ENCODE measurements at places on chromosomes 4 and X.

DNA sequence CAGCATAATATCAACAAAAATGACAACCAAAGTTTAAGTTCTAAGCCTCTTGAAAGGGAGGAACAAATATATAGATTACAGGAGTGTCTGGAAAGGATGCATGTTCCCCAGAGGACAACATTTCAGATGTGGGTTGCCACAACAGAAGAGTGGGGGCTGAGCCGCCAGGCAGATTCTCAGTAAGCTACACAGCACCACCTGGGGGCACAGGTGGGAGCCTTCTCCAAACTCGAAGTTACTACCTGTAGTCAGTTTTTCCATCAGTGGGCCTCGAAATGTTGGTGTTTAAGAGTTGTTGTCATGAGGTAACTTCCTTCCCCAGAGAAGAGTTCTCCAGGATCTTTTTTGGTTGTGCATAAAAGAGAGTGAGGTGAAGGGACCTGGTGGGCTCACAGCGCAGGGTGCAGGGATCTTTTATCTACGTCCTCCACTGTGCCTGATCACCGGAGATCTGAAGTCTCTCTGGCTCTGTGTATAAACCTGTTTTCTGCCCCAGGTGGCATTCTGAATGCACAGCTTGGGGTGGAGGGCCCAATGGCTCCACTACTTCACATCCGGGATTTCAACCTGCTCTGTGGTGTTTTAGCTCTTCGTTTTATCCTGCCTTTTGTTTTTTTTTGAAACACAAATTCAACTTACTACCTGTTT is 58.4 kb upstream of the STS start:
- DNase-seq, result no peak

- DNase-seq, result no peak
These were observed 406.0 kb downstream of the INPP4B start for GRCh38 chr4:142440093-142440492.

GRCh38 chrX:134746410-134746785 is 88.1 kb upstream of the PLAC1 start:
- no peak for DNase-seq

DNA sequence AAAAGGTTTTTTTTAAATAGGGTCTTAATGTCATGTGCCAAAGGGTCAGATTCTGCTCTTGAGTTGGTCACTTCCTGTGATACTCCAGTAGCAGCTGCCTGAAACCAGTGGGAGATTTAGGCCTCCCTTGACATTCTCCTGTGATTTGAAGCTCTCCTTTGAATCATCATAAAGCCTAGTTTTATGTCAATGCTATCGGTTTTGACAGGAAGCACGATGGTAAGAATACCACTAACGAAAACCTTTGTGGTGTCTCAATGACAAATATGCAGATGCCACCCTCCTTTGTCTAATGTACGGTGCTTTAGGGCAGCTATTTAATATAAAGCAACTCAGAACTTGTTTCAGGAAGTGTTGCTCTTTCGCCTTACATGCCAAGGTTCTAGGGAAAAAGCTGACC is 44.2 kb downstream of the CCNI start:
- no peak for DNase-seq

DNA sequence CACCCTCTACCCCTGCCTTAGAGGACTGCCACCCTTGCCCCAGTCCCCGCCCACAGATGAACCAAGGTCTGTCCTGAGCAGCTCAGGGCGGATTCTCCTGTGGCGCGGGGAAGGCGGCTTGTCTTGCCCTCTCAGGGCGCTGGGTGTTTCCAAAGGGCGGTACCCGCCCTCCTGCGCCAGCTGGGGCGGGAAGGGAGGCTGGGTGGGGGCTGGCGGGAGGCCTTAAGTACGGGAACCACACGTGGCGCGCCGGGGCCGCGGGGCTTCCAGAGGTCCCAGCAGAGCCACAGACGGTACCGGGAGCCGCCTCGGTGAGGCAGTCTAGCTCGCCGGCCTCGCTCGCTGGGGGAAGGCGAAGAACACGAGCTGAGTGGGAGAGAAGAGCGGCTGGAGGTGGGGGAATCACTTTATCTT is 361.1 kb downstream of the MID1IP1 start:
- DNase-seq, result no peak

GRCh38 chrX:38175139-38175538 is 45.5 kb downstream of the SRPX start:
- peak; percentile 31 for DNase-seq

- no peak for DNase-seq
These were observed 15.5 kb upstream of the RBBP7 start for GRCh38 chrX:16885628-16886027.

DNA sequence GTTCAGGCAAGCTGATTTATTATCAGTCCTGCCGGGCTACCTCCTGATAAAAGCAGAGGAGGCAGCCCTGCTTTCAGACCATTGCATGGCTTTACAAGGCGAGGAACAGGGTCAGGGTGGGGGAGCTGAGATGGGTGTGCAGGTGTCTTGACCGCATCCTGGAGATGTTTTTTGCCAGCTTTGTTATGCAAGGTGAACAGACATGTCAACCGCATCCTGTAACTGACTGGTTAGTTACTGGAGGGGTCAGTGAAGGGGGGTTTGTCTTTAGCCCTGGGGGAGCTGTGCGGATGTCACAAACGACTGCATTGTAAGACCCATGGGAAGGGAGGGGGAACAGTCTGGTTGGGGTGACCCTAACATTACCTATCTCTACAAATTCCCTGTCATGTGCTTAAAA is 10.0 kb downstream of the ADAM29 start:
- DNase-seq, result no peak

GRCh38 chr4:184281231-184282139 is 63.8 kb upstream of the ENPP6 start:
- DNase-seq, result no peak

DNA sequence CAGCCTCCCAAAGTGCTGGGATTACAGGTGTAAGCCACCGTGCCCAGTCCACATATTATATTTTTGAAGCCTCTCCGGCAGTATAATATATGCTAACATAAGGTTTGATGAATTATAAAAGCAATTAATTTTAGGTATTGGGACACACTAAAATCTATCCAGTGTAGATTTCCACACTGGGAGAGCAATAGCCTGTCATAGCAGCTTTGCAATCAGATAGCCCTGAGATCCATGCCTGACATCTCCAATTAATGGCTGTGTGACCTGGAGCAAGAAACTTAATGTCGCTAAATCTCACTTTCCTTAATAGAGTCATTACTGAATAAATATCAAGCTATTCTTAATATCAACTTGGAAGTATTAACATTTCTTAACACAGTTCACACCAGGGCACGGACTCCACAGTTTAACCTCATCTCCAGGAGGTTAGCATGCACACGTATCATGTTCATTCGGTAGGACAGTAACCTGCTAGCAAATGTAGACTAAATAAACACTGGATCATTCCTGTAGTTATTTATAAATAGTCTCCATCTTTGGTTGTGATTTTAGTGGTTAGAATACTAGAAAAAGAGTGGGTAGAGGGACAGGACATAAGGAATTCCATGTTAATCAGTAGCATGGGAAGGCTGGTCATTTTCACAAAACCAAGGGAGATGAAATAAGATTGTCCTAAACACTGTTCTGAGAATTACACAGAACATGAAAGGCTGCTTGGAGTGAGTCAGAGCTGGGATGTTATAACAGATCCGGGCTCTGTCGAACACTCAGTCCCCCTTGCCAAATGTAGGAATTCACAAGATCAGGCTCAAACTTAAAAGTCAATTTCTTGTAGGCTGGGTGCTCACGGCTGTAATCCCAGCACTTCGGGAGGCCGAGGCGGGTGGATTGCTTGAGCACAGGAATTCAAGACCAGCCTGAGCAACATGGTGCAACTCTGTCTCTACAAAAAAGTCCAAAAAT is 254.7 kb downstream of the PALLD start:
- no peak for DNase-seq

DNA sequence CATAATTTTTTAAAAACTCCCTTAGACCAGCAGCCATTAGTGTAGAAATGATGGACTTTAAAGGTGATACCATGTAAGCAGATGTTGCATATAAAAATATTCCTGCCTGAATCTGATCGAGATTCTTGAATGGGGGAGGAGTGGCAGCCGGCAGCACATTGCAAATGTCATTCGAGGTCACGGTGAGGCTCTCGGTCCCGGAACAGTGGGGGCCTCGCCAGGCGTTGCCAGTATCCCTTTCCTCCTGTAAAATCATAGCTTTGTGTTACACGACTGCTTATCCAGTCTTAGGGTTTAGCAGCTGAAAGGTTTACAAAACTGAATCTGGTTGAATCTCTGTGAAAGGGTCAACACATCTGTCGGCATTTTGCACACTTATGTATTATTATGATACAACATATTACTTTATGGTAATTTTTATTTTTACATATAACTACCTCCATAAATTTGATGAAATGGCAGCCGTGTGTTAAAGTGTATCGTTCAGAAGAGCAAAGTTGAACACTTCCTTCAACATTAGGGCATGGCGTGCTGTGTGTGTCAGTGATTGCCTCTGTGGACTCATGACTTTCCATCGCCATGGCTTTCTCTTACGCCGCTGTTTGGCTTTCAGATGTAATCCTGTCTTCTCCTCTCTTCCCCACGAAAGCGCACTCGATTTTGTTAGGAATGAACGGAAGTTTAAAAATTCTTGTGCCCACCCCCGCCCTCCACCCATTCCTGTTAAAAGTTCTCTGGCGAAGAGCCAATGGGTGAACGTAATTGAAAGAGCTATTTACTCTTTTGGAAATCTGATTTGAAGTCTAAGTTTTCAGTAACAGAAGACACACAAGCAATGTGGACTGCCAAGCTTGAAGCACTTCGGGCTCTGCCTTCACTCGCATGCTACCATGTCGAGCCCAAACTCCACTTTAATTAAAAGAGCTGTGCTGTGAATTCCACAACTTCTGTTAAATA is 114.8 kb downstream of the STOX2 start:
- DNase-seq, result no peak

DNA sequence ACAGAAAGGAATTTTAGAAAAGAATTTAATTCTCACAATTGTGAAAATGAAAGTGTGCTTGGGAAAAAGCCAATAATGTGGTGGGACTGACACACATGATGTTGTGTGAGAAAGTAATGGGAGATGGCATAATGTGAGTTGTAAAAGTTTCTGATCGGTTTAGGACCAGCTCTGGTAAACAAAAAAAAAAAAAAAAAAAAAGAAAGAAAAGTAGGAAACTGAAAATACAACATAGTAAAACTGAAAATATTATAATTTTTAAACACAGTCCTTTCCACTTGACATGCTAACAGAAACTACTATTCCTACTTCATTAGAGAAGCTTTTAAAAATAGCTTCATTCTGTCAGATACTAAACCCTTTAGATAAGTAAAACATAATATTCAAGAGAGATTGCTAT is 28.2 kb downstream of the RAP1GDS1 start:
- no peak for DNase-seq

GRCh38 chr4:73698217-73698616 is 42.2 kb upstream of the CXCL8 start:
- peak; percentile 48 for DNase-seq

Measured in ACHN (cell line).